Right renal pelvis (tissue), 4 donors: ENCODE measurements at places on chromosomes 12 and 14.

- DNase-seq, result no peak
These were observed 77.7 kb downstream of the ARF6 start for GRCh38 chr14:49970474-49971147.

GRCh38 chr14:101060171-101060601, 156.7 kb upstream of the RTL1 start:
- DNase-seq, result no peak

DNA sequence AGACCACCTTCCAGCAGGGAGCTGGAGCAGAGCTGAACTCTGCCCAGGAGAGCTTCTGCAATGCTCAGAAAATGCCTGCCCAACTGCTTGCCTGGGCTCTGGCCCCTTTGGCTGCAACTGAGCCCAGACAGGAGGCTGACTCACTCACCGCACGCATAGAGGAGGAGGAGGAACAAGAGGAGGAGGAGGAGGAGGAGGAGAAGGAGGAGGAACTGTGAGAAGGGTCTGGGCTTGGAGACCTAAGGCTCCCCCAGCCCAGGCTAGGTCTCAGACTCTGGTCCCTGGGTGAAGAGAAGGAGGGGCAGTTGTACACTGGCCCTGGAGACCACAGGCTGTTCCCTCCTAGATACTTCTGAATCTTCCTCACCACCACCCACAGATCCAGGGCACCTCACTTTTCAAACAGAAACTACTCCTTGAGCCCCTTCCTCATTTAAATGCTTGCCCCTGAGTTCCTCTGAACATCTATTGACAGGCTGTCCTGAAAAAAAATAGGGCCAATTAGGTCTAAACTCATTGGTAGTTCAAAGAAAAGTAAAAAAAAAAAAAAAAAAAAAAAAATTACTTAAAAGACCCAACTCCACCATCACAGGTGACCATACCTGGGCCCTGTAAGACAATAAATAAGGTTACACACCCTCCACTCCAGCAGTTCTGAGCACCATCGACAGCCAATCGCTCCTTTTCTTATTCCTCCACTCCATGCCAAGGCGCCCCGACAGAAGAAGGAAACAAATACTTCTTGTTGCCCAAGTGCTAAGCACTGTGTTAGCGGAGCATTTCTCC, 674 bp downstream of the VDR start:
- no peak for DNase-seq

DNA sequence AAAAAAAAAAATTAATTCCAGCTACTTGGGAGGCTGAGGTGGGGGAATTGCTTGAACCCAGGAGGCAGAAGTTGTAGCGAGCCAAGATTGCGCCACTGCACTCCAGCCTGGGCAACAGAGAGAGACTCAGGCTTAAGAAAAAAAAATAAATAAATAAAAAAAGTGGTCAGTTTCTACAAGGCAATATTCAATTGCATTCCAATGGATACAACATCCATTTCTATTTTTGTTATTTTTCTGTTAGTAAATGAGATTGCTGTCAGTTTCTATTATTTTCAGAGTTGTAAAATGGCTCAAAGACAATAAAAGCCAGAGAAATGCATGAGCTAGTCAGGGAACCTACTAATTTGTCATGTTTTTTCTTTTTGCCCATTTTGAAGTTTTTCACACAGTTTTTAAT, 119.2 kb downstream of the PDE3A start:
- DNase-seq, result no peak
